ENCODE measurements at places on chromosomes 16 and 17.

DNA sequence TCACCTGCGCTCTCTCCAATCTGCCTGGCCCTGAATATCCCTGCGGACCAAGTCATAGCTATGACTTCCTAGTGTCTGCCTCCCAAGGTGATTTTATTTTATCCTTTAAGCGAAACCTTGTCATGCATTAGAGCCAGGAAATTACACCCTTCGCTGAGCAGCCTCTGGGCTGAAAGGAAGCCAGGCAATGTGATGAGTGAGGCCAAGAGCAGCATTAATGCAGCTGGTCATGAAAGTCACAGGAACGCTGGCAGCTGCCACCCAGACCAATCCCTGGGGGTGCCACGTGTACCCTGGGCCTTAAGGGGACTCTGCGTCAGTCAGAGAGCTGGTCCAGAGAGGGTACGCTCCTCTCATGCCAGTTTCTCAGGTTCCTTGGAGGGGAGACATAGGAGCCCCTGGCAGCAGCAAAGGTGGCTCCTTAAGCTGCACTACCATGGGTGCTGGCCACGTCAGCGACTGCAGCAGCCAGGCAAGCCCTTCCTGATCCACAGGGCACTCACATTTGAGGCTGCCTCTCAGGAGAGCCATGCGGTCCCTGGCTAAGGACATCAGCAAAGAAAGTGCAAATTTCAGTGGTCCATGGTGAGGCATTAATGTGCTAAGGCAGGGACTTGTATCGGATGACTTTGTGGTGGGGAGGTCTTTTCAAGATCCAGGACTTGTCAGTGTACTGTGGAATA is 42.7 kb upstream of the WSCD1 start:
- no peaks in the 10 kb centered on the region for H3K4me1 ChIP-seq
- no peak overlapping the region for H3K27ac ChIP-seq
- H3K4me3 ChIP-seq: no peak overlapping the region
- DNase-seq: no peak

- H3K4me3 ChIP-seq: no peak overlapping the region
- H3K4me1 ChIP-seq: peaks cover 16% of the 10 kb centered on the region
- DNase-seq: no peak
Observed at GRCh38 chr17:51496378-51496777, 236.0 kb downstream of the UTP18 start.

- no peak for DNase-seq
- peaks cover 35% of the 10 kb centered on the region for H3K4me1 ChIP-seq
- H3K36me3 ChIP-seq: peaks cover 4% of the 10 kb centered on the region
- peak overlapping the region; percentile 64 for H3K4me3 ChIP-seq
Observed at GRCh38 chr16:84841787-84842300, 22.1 kb downstream of the CRISPLD2 start.

- H3K27me3 ChIP-seq: no peaks in the 10 kb centered on the region
- no peak overlapping the region for H3K4me3 ChIP-seq
- H3K36me3 ChIP-seq: peaks cover 16% of the 10 kb centered on the region
- DNase-seq: peak; percentile 84
- no peaks in the 10 kb centered on the region for H3K4me1 ChIP-seq
Observed at GRCh38 chr17:13002761-13003453, 14.9 kb downstream of the ELAC2 start.

GRCh38 chr16:70402916-70403659 is 35.8 kb downstream of the ST3GAL2 start:
- DNase-seq: no peak
- no peaks in the 10 kb centered on the region for H3K27me3 ChIP-seq
- peaks cover 17% of the 10 kb centered on the region for H3K36me3 ChIP-seq
- H3K4me3 ChIP-seq: no peak overlapping the region

DNA sequence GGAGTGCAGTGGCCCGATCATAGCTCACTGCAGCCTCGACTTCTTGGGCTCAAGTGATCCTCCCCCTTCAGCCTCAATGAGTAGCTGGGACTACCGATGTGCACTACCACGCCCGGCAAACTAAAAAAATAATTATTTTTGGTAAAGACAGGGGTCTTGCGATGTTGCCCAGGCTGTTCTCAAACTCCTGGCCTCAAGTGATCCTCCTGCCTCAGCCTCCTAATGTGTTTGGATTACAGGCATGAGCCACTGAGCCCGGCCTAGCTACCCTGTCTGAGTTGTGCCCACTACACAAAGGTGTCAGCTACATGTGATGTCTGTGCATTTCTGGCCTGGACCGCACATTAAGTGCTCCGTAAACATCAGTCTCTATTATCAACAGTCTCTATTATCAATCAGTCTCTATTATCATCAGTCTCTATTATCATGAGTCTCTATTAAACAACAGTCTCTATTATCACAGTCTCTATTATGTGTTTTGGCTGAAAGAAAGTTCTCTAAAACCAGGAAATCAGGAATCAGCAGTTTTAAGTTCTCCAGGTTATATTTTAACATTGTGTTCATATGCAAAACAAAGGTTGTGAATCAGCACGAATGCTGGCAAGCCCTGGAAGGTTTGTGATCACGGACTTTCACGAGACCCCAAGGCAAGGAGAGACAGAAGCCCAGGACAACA is 721 bp upstream of the WWOX start:
- no peaks in the 10 kb centered on the region for H3K36me3 ChIP-seq
- peaks cover 9% of the 10 kb centered on the region for H3K4me1 ChIP-seq
- H3K4me3 ChIP-seq: peak overlapping the region; percentile 88
- DNase-seq: no peak
- no peaks in the 10 kb centered on the region for H3K27me3 ChIP-seq

- H3K27me3 ChIP-seq: peaks cover 28% of the 10 kb centered on the region
- no peak overlapping the region for H3K27ac ChIP-seq
- no peaks in the 10 kb centered on the region for H3K4me1 ChIP-seq
- no peak overlapping the region for H3K4me3 ChIP-seq
Observed at GRCh38 chr16:5977329-5977728, 879.7 kb upstream of the EEF2KMT start.

All from mesothelial cell of epicardium (in vitro differentiated cells).